Spleen (tissue), 13 donors: ENCODE measurements at places on chromosomes 1 and 21. TPM values are rescaled to one million over a fixed set of nuclear protein-coding genes. Genes with fewer than 3 reads are reported as not detected.

Gene GRHL3
- 0.04 TPM for polyA plus RNA-seq

Gene OR14K1
- not detected for polyA plus RNA-seq

Gene TNNT2
- polyA plus RNA-seq = 3.8 TPM

Gene IL24
- polyA plus RNA-seq = 2.0 TPM

Gene UBE2U
- polyA plus RNA-seq = not detected

Gene C1orf141
- not detected for polyA plus RNA-seq

Gene S100A7A
- polyA plus RNA-seq = not detected

Gene CASQ1
- polyA plus RNA-seq = 0.45 TPM

Gene TNN
- 0.03 TPM for polyA plus RNA-seq

Gene AKR7A3
- 1.0 TPM for polyA plus RNA-seq

Gene ITPKB
- 11.8 TPM for polyA plus RNA-seq

Gene CELSR2
- polyA plus RNA-seq = 0.54 TPM

DNA sequence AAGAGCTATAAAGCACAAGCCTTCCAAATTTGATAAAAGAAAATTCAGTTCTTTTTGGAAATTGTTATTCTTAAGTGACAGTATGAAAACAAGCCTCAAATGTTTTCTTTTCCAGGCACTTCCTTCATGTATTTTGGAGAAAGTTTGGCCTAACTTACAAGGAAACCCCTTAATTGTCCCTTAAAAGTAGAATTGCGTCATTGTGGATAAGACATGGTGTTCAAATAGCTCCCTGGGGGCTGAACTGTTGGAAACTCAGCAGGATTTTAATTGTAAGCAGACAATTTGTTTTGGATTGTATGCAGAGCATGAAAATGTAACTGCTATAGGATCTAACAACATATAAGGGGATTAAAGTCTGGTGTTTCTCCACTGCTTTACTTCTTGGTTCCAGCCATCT is 35.4 kb upstream of the FGGY start:
- no peak for DNase-seq

GRCh38 chr1:70840260-70840953 is 207.2 kb downstream of the PTGER3 start:
- DNase-seq = no peak

GRCh38 chr21:29297483-29298347 is 1.0 kb upstream of the BACH1 start:
- DNase-seq = no peak

- DNase-seq = peak; percentile 90
Observed at GRCh38 chr1:32612189-32612881, 38.0 kb downstream of the ZBTB8OS start.

DNA sequence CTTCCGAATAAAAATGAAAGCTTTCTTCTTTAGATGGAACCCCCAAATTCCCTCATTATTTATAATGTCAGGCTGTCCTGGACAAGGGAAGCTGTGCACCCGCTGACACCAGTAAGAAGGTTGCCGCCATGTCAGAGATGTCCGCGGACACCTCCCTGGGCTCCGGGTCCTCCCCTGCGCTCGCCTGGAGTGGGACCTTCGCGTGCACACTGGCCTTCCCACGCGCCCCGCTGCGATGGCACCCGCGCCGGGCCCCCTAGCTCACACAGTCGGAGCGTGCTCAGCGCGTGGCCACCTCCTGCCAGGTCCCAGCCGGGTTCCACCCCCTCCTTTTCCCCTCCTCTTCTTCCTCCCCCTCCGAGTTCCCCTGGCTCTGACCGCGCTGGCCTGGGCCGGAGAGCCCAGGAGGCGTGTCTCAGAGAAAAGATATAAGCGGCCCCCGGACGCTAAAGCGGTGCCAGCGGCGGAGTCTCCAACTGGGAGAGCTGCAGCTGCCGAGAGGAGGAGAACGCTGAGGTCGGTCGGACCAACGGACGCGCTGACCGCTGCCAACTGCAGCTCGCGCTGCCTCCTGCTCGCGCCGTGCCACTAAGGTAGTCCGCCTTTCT is at the start of gene G0S2:
Gene G0S2, plus strand, starts transcription at position 456 of the 608 bp plus-strand sequence. CDS start 273 bp downstream, outside the sequence.
- DNase-seq = peak; percentile 91

DNA sequence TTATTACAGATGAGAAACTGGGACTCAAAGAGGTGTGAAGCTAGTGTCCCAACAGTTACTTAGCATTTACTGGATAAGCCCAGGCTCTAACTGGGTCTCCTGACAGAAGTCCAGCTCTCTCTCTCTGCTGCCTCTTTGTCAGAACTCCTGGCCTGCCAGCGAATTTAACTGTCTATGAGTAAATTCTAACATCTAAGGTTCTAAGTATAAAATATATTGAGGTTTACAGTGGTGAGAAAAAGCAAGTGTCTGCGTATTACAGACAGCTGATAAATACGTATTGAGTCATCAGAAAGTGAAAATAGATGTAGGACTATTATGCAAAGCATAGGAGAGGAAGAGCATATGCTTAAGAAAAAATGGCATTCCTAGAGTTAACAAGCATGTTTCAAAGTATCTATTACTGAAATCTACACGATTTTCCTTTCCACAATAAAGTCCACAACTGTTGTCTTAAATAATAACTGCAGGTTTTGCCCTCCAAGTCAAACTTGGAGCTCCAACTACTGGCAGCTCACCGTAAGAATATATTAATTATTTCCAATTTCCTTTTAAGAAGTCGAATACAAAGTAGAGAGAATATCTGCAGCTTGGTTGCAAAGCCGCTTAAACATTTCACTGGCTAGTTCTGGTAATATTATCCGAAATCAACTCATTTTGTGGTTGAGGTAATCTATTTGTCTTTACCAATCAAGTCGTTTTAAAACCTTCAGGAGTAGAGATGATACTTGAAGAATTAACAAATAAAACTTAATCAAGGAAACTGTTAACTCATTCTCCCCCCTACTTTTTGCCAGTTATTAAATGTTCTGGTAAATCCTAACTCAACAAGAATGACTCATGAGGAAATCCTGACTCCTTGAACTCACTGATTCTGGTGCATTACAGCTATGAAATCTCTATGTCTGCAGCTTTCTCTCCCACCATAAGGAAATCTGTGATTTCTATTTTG is 1.4 kb upstream of the RGS2 start:
- no peak for DNase-seq

- no peak for DNase-seq
Observed at GRCh38 chr1:77280962-77281361, 857 bp upstream of the AK5 start.

DNA sequence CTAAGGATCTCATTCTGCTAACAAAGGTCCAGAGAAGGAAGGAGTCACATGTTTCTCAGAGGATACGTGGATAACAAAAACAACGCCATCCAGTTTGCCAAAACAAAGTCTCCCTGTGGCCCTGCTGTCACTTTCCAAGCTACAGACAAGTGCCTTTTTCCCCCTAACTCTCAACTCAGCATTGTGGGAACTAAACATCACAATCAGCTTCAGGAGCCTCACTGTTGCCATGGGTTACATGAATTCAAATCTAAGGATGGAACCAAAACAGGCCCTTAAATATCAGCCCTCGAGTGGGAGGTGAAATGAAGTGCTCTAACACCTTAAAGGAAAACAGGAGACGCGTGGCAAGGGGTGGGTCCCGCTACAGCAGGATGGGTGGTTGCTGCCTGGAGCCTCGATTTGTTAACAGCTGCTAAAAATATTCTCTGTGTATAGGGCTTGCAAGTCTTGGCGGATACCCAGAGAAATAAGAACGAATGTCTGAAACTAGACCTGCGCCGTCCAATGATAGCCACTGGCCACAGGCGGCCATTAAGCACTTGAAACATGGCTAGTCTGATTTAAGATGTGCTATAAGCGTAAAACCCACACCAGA is 66.4 kb upstream of the SOD1 start:
- DNase-seq = no peak

DNA sequence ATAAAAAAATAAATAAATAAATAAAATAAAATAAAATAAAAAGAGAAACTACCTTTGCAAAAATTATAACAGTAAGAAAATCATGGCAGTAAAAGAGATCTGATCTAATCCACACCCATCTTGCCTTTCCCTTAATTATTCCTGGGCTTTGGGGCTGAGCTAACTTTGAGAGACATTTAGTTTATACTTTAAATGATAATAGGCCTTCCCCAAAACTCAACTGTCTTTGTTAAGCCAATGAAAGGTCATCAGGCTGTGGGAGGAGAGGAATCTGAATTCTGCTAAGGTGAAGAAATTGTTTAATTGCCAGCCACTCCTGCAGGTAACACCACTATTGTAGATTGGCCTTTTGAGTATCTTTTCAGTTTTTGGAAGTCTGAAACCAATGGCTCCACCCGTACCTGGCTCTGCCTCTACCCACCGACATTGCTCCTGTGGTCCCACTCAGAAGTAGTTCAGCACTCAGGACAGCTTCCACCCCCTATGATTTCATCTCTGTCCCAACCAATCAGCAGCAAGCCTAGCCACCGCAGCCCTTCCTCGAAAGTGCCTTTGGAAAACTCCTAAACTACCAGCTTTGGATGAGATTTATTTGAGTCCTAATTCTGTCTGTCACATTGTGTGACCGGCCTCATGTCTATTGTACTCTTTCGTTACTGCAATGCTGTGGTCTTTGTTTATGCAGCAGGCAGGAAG is 23.0 kb upstream of the PNRC2 start:
- DNase-seq = no peak

DNA sequence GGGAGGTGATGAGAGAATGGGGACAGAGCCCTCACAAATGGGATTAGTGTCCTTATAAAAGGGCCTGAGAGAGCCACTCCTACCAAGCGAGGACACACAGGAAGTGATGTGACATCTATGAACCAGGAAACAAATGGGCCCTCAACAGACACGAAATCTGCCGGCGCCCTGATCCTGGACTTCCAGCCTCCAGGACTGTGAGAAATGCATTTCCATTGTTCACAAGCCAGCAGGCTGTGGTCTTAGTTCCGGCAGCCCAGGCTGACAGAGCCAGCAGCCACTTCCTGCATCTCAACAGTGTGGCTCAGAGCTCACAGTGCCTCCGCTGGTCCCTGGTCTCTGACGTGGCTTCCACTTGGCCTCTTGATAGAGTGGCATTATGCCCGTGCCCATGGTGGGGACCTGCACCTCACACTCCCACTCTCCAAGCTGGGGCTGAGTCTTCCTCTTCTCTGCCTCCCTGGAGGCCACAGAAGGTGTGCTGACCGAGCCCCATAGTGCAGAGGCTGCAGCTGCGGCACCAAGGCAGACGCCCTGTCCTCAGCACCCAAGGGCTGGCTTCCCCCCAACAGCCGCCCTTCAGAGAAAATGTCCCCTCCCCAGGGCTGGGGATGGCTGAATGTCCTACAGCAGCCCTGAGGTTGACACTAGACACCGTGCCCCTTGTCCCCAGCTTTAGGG is 44.9 kb downstream of the ACOT7 start:
- peak; percentile 87 for DNase-seq

- DNase-seq = no peak
Observed at GRCh38 chr1:29062157-29062942, 61.4 kb downstream of the TMEM200B start.

GRCh38 chr1:119974013-119974412 is 77.7 kb upstream of the ADAM30 start:
- no peak for DNase-seq

DNA sequence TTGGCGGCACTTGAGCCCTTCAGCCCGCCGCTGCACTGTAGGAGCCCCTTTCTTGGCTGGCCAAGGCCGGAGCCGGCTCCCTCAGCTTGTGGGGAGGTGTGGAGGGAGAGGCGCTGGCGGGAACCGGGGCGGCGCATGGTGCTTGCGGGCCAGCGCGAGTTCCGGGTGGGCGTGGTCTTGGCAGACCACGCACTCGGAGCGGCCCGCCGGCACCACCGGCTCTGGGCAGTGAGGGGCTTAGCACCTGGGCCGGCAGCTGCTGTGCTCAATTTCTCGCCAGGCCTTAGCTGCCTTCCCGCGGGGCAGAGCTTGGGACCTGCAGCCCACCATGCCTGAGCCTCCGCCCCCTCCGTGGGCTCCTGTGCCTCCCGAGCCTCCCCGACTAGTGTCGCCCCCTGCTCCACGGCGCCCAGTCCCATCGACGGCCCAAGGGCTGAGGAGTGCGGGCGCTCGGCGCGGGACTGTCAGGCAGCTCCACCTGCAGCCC is 673.7 kb upstream of the BRINP3 start:
- DNase-seq = peak; percentile 74

- DNase-seq = no peak
Observed at GRCh38 chr1:80769208-80769750, 1031.5 kb upstream of the ADGRL2 start.

DNA sequence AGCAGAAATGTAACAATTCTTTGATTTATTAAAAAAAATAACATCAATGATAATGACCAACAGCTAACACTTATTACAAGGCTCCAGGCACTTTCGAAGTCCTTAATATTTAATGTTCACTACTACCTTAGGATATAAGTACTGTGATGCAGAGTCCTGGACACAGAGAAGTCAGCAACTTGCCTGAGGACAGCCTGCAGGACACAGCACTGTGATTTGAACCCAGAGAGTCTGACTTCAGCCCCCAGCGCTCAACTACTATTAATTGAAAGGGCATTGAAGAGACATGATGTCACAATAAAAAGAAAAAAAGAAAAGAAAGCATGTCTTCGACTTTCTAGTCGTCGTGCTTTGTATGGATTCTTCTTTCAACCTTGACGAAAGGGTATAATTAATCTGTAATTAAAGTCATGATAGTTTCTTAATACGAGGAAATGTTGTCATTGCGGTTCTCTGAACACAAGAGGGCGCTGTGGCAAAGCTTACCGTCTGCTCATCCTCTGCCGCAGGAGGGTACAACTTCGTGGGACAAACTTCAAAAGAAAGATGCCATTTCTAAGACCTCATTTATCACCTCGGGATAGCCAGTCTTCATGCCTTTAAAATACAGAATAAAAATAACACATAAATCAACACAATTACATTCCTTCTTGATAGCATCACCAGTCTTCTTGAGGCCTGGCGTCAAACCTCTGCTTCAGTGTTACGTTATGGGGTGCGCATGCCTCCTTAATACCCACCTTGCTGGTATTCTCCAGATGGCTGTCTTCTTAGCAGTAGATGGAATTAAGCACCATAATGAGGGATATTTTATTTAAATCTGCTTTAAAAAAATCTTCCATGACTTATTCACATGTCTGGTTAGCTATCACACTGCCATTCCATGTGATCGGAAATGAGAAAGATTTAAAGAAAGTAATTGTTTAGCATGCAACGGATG is 240.1 kb downstream of the DISC1 start:
- DNase-seq = peak; percentile 79

- no peak for DNase-seq
Observed at GRCh38 chr1:81756872-81757271, 43.9 kb upstream of the ADGRL2 start.

DNA sequence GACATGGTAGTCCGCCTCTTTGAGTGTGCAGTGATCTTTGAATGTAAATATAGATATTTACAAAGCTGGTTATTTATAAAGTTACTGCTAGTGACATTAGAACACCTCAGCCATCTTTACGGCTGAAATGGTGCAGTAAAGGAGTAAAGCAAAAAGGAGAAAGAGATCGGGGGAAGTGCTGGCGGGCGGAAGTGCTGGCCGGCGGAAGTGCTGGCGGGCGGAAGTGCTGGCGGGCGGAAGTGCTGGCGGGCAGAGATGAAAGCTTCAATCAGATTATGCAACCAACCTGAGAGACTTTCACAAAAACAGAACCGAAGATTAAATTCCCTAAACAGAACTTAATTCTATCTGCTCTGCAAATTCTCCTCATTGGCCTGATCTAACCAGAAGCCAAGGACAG is 1.4 kb upstream of the OR14A16 start:
- no peak for DNase-seq

GRCh38 chr1:17120962-17121837 is 1.9 kb upstream of the PADI2 start:
- peak; percentile 73 for DNase-seq
